Cerebellar cortex (tissue), 1 donor: ENCODE measurements at places on chromosomes 3 and 15.

DNA sequence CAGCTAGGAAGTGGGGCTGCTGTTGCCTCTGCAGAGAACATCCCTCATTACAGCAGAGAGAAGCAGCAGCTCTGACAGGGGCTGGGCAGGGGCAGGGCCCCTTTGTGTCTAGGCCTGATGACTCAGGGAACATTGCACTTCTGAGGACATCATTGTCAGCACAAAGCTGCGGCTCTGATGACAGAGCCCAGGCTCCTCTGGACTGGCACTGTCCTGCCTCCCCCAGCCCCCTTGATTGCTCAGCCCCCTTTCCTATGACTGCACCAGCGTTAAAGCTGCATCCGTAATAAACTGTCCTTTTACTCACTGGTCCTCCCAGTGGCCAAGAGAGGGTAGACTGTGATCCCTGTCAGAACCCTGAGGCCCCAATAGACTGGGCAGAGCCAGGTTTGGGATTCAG, 18.3 kb downstream of the TRH start:
- no peak for DNase-seq

DNA sequence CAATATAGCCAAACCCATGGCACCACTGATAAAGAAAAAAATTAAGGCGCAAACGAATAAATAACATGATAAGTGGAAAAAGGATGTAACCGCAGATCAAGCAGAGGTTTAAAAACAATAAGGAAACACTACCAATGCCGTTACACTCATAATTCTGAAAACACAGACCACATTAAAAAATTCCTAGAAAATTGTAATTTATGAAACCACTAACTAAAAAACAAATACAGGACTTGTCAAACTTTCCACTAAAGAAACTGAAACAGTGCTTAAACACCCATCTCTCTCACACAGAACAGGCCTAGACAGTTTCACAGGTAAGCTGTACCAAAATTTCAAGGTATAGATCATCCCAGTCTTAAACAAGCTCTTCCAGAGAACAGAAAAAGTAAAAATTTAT, 28.4 kb downstream of the PCSK6 start:
- no peak for DNase-seq

GRCh38 chr3:2774481-2775249, 335.5 kb downstream of the IL5RA start:
- DNase-seq, result no peak

DNA sequence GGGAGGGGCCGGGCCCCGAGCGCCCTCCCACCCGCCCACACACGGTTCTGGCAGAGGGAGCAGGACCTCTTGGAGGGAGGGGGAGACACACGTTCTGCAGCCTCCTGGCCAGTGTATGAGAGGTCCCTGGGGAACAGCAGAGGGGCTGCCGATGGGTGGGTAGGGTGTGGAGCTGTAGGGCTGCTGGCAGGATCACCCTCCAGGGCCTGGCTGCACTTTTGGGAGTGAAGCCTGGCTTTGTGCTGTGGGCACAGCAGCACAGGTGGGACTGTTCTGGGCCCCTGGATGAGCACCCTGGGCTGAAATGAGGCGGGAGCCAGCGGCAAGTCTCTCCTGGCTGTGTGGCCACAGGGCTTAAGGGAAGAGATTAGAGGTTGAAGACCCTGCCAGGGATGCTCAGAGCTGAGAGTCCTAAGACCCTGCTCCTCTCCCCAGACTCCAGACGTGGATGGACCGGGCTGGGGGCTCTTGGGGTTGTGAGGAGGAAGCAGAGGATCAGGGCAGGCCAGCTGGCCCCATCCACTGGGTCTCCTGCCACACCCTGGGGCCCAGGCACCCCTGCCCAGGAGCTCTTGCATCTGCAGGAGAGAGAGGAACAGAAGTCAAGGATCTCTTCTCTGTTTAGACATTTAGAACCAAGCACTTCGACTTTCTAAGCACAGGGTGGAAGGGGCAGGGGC, 45.2 kb downstream of the RGMA start:
- no peak for DNase-seq

GRCh38 chr3:122508135-122508914, 6.4 kb downstream of the KPNA1 start:
- DNase-seq, result no peak

DNA sequence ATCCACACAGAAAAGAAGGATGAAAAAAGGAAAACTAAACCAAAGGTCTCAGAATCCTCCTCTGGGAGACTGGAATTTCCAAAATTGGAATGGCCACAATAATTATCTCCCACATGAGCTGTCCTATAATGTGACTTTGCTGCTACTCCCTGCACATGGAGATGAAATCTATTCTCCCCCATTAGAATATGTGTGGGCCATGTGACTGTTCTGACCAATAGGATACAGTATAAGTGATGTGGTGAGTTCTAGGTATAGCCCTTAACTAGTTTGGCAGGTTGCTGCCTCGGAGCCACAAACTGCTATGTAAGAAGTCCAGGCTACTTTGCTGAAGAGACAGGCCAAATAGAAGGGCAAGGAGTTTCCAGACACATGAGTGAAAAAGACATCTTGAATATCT, 5.2 kb downstream of the TRIM59 start:
- DNase-seq, result no peak

GRCh38 chr3:167952969-167953368, 142.8 kb downstream of the GOLIM4 start:
- no peak for DNase-seq

DNA sequence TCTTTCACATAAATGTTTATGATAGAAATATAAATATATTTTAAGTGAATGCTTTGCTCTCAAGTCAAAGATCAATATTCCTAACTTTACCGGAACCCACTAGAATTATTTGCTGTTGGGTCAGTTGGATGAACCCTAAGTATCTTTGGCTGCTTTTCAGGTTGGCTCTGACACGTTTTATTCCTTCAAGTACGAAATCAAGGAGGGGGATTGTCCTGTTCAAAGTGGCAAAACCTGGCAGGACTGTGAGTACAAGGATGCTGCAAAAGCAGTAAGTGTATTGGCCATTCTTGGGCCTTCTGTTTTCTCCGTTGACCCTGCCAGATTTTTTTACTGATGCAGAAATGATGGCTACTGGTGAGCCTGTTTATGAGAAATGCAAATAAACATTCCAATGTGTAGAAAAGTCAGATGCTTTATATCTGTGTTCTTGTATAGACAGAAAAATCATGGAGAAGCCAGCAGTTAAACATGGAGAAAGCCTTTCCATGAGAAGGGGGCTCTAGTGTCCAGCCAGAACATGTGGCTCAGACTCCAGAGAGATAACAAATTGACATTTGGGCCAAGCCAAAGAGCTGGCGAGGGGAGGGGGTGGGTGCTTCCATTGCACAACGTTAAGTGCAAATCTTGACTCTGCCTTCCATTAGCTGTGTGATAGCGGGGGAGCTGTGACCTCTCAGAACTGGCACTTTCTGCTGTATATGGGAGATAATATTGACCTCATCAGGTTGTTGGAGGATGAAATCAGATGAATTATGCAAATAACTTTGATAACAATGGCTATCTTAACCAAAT, 3.0 kb downstream of the KNG1 start:
- DNase-seq, result no peak

DNA sequence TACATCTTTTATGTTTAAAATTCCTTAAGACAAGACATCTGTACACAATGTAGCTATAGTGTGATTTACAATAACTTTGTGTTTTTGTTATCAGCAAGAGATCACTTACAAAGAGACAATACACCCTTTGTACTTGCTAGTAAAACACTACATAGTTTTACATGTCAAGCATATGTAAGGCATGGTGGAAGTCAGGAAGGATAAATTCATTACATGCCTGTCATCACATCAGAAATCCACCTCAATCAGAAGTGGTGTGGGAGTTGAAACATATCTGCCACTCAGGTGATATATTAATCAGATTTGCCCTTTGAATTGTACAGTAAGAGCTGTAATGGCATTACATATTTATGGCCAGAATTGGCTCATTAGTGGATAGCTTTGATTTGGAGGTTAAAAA, 95.5 kb downstream of the MBNL1 start:
- no peak for DNase-seq

- DNase-seq, result no peak
Observed at GRCh38 chr3:158451405-158452055, 119.5 kb upstream of the MLF1 start.

GRCh38 chr3:141738891-141739363, 829 bp downstream of the RNF7 start:
- peak; percentile 28 for DNase-seq

- no peak for DNase-seq
Observed at GRCh38 chr15:79410237-79410636, 21.9 kb upstream of the MINAR1 start.

- no peak for DNase-seq
Observed at GRCh38 chr3:170107941-170108340, 70.1 kb downstream of the GPR160 start.

DNA sequence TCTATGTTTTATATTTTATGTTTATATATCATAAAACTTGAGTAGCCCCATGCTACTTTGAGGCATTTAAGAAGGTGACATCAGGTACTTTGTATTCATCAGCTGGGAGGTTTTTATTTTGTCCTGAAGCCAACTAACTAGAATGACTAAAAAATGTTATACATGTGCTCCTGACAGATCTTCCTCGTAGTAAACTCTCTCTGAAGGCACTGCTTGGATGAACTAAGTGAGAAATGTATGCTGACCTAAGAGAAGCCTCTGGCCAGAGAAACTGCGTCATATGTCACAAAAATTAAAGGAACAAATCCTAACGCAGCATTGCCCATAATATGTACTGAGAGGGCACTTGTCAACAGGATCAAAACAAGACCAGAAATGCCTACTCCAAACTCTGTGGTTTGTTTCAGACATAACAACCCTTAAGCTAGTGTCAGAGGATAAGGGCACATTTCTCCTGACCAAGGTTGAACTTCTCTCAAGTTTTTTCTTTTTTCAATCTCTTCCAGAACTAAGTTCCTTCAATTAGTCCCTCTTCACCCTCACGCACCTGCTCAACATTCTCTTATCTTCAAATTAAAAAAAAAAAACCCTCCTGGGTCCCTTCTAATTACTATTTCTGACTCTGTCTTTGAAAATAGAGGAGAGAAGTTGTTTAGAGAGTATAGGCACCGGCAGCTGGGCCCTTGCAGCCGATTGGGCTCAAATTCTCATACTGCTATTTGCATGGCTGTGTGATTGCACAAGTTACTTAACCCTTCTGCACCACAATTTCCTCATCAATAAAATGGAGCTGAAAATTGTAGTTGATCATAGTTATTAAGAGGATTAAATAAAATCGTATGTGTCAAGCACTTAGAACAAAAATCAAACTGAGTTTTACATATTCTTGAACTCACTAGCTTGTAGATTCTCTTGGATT, 159.0 kb downstream of the FRMD5 start:
- peak; percentile 10 for DNase-seq

GRCh38 chr3:38031022-38031994, 1.9 kb upstream of the PLCD1 start:
- peak; percentile 40 for DNase-seq

DNA sequence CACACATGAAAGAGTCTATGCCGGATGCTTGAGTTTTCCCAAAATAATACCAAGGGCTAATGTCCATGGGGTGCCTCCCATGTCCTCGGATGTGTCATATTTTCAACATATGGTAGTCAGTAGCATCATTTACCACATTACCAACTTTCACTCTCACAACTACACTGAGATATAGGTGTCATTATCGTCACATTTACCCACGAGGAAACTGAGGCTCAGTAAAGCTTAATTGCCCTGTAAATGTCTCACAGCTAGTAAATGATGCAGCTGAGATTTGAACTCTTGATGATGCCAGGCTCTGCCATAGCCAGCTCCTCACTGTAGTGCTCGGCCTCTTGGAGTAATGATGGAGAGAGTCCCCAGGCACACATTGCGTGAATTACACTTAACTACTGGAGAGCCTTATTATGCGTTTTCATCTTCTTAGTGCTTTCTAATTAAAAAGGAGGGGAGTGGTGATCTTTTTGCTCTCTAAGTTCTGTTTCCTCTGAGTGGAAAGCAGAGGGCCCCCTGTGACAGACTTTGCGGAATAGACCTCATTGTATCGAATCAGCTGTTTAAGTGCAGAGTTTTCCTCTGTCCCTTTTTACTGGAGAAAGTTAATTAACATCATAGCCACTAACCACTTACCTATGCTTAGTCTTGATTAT, 142.0 kb upstream of the SLCO3A1 start:
- no peak for DNase-seq

GRCh38 chr3:13206799-13207577, 133.8 kb upstream of the IQSEC1 start:
- no peak for DNase-seq

- DNase-seq, result no peak
Observed at GRCh38 chr15:34275721-34276120, 50.9 kb downstream of the EMC4 start.

DNA sequence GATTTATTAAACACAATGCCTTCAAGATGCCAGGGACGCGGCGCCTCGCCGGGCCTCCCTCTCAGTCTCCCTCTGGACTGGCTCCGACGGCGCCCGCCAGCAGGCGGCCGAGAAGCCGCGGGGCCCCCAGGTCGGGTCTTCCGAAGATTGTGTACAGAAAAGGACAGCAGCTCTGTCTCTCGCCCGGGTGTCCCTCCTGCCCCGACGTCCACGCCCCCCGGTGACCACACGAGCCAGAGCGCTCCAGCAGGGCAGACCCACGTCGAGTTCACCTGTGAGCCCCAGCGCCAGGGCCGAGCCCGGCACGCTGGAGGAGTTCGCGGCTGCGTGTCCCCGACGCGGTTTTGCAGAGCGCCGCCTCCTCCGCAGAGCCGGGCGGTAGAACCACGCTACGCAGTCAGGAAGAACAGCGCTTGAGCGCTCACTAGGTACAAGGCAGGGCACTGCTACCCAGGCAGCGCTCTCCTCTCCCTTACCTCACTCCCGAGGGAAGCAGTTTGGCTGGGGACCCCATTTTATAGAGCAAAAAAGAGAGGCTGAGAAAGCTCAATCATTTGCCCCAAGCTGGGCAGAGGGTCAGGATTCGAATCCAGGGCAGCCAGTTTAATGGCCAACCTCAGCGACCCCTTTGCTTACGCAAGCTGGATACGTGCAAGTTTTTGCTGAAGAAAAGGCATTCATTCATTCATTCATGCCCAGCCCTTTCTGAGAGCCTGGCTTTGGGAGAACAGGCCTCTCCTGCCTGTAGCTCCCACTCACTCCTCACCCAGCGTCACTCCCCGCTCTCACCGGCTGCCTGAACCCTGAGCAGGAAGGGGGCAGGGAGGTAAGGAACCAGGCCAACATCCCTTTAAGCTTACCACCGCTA, 3.0 kb upstream of the TLE3 start:
- peak; percentile 42 for DNase-seq

GRCh38 chr3:45387636-45388348, 584 bp upstream of the LARS2 start:
- no peak for DNase-seq
